Glomerular endothelial cell (primary cell): ENCODE measurements at places on chromosomes 5 and 9.

DNA sequence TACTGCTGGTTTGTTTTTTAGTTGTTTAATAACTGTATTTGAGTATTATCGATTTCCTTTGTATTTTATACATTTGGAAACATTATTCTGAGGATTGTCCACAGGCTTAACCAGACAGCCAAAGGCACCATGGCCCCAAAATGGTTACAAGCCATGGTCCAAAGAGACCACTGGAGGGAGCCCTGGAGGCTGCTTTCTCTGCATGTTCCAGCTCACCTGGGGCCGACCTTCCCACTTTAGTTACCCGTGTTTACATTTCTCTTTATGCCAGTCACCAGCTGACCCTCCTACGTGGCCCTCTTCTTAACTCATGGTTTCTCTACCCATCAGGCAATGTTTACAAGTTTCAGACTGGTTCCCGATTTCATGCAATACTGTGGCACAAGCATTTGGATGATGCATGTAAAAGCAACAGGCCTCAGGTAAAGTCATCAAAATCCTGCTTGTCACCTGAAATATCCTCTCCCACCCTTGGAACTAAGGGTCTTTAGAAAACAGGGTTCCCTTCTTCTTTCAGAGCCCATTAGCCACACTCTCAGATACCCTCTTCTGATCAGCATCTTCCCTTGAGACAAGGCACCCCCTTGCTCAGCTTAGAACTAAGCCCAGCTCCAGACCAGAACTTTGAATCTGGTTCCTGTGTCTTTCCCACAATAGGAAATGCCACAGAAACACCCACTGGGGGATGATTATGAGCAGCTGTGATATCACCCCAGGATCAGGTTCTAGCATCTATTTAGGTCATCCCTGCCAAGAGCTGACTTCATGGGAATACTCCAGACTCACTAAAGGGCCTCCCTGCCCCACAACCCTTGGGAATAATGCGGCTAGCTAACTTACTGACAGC is 49.9 kb upstream of the GARNL3 start:
- DNase-seq = peak; percentile 31

DNA sequence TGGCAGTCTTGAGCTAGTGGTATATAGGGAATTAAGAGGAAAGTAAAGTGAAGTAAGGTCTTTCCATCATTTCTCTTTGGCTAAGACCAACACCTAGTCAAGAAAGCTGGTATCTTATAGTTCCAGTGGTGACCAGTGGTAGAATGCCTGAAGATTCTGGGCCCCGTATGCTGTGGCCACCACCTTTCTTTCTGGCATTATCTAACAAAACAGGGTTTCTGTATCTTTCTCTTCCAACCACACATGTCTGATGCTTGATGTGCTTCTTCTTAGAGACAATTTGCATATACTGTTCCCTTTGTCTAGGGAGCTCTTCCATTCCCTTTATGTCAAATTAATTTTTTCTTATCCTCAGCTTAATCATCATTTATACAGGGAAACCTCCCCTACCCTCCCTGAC is 109.9 kb upstream of the SSBP2 start:
- no peak for DNase-seq

GRCh38 chr9:129865668-129866320 is 30.5 kb downstream of the USP20 start:
- no peak for DNase-seq

DNA sequence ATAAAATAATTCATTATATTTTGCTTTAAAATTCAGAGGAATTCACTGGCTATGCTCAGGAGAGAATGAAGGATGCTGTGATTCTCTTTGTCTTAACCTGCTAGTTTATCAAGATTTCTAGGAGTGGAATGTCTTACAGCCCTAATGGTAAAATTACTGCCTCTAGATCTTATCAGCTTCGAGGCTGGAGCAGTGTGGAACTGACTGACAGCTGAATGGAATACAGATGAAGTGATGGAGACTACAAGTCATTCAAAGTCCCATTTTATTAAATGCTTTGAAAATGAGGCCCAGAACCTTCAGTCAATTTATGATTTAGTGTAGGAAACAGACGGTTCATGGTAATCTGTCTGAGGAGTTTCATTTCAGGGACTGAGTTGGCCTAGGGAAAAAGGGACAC is 202.1 kb downstream of the RFX3 start:
- no peak for DNase-seq

DNA sequence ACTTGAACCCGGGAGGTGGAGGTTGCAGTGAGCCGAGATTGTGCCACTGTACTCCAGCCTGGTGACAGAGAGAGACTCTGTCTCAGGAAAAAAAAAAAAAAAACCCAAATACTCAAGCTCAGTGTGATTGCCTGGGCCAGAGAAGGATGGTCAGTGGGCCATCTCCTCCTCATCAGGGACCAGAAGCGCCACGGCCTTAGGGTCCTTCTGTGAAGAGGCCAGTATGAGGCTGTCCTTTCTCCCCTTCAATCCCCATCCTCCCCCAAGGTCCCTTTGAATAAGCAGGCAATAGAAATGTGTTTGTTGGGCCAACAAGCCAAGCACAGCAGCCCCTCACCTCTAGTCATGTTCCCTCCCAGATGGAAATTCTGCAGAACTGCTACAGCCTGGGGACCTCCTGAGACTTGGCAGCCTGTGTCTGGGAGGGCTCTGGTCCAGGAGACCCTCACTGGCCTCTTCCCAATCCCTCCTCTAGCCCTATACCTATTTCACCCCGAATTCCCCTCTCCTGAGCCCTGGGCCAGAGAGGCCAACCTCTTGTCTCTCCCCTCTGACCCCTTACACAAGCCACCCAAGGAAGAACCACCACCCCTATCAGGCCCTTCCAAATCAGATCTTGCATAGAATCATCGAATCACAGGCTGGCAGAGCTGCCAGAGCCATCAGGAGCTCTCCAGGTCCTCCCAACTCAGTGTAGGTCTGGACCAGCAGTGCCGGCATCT is 1.0 kb downstream of the CSF1R start:
- DNase-seq = no peak

GRCh38 chr9:131610231-131610761 is 65.0 kb downstream of the PRRT1B start:
- DNase-seq = no peak

DNA sequence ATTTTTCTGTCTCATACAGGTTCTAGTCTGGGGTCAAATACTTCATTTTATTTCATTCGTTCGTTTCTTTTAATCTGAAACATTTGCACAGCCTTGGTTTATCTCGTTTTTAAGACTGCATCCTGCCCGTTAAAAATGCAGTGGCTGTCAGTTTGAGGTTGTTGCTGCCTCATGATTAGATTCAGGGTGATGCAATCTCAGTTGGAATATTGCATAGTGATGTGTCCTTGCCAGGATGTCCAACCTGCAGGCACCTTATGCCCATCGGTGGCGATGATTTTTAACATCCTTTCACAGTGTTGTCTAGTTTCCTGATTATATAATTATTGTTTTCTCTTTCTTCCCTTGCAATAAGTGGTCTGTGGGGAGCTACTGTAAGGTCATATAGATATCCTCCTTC is 45.1 kb downstream of the SH3GL2 start:
- no peak for DNase-seq

- no peak for DNase-seq
Measured at GRCh38 chr5:59279979-59280378, 613.5 kb downstream of the PDE4D start.

- DNase-seq = no peak
Measured at GRCh38 chr9:125750627-125751011, 3.4 kb downstream of the PBX3 start.

GRCh38 chr9:95100071-95100627 is 217.4 kb downstream of the FANCC start:
- DNase-seq = no peak

DNA sequence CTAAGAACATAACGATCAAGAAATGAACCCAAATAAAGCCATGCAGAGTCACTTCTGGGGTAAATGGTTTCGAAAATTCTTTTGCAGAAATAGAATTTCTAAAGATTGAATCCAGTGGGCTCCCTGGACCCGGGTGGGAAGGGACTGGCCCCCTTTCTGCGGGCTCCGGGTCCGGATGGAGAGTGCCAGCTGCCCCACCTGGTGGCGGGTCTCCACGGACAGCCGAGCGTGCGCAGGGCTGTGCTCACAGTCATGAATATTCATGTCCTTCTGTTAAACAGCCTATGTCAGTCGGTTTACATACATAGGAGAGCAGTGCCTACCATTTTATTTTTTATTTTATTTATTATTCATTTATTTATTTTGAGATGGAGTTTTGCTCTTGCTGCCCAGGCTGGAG is 4.7 kb upstream of the PPP1R26 start:
- no peak for DNase-seq

- DNase-seq = no peak
Measured at GRCh38 chr5:6713274-6714225, at the start of gene TENT4A. Gene TENT4A (plus strand): TSS chr5:6713432. CDS start chr5:6713984, 552 bp downstream.

DNA sequence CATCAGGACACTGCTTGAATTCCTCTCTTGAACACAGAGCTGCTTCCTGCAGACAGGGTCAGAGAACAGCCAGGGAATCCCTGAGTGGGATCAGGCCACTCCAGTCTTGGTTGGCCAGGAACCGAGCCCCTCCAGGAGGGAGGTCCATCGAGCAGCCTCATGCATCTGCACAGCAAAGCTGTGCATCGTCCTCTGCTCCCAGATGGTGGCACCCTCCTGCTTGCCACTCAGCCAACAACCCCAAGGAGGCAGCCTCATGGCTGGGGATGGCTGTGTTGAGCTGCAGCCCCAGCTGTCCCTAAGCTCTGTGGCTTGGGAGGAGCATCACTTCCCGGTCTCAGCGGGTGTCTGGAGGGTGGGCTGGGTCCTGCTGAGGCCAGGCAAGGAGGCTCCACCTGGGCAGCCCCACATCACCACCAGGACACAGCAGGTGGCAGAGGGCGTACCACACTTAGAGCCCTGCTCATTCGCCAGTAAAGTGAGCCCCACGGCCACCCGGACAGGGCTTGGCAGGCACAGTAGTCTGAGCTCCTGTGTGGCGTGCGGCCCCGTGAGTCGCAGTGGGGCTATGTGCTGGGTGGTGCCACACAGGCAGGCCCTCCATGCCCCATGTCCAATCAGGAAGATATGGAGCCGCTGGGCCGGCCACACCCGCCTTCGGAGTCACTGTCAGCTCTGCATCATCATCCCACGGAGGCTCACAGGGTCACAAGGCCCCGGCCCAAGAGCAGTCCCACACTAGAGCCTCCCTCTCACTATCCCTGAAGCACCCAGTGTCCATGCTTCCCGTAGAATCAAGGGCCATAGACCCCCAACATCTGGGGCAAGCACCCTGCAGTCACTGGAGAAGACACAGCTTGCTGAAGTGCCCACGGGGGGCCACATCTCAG is 11.9 kb downstream of the LPCAT1 start:
- DNase-seq = no peak

DNA sequence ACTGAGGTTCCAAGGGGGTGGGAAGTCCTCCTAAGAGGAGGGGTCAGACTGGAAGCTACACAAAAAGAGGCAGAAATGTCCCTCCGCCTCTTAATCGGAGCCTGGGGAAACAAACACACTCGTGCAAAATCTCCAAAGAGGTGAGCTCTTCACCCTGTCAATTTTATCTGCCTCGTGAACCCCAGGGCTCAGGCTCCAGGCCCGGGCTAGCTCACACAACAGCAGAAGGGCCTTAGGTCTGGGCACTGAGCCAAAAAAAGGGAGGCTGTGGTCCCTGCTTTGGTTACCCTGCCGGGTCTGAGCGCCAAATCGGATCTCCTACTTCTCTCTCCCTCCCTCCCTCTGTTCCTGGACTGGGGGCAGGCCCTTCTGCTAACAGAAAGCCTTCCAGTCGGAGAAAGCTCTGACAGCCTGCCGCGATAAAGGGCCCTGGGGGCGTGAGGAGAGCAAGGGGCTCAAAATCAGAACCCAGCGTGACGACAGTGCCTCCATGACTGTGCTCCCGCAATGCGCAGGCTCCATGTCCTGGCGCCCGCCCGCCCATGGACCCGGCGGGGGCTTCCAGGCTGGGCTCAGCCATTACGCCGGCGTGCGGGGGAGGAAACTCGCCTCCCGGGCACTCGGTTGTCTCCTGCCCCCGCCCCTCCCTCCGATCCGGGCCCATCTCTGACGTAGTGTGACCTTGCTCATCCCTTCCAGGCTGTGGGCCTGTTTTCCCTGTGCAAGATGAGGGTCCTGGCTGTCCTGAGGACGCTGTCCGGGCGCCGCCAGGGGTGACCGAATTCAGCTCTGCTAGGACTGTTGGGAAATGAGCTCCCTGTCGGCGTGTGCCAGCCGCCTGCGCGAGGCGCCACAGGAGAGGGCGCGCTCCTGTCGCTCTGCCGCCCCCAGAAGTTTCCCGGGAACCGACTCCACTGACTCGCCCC is 865 bp upstream of the SLC22A4 start:
- DNase-seq = no peak

- no peak for DNase-seq
Measured at GRCh38 chr9:94480205-94480604, 74.7 kb upstream of the PCAT7 start.

DNA sequence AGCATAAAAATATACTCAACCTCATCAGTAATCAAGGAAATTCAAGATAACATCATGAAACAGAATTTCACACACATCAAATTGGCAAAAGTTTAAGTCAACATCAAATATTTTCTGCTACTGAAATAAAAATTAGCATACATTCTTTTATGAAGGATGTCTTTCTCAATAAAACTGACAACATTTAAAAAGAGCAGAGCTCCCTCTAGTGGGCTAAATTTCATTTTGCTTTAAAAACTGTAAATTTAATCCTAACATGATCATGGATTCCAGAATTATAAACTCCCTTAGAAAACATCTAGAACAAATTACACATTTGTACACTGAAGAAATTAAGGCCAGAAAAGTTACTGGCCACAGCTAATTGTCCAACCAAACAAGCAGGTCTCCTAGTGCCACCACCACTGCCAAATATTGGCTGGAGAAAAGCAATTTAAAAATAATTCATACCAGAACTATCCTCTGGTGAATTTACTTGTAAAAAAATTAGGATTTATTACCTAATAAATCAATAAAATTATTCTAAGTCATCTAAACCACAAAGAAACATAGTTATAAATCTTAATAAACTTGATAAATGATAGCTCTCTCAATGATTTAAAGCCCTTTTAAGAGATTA is 31.2 kb downstream of the DEPDC1B start:
- no peak for DNase-seq

- no peak for DNase-seq
Measured at GRCh38 chr9:124852121-124852828, 985 bp upstream of the WDR38 start.

- no peak for DNase-seq
Measured at GRCh38 chr5:169712428-169712827, 75.4 kb downstream of the DOCK2 start.

- DNase-seq = no peak
Measured at GRCh38 chr9:115498303-115498702, 380.3 kb upstream of the TNC start.

DNA sequence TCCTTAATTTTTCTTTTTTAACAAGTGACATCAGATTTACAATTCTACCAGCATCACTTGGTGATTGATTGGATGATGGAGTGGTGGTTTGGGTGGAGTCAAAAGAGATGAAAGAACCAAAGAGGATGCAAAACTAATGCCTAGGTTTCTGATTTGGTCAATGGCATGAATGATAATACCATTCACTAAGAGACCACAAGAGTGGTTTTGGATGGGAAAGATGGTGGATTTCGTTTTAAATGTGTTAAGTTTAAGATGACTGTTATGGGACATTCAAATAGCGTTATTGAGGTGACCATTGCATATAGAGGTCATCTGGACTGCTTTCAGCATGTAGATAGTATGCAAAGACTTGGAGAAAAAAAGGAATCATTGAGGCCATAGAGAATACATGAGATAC is 3.6 kb downstream of the SMC5 start:
- no peak for DNase-seq

- no peak for DNase-seq
Measured at GRCh38 chr9:4490705-4491625, 697 bp downstream of the SLC1A1 start.

- DNase-seq = no peak
Measured at GRCh38 chr5:34684281-34684979, 28.3 kb downstream of the RAI14 start.
